Kidney capillary endothelial cell (primary cell): ENCODE measurements at places on chromosomes 11 and 22.

DNA sequence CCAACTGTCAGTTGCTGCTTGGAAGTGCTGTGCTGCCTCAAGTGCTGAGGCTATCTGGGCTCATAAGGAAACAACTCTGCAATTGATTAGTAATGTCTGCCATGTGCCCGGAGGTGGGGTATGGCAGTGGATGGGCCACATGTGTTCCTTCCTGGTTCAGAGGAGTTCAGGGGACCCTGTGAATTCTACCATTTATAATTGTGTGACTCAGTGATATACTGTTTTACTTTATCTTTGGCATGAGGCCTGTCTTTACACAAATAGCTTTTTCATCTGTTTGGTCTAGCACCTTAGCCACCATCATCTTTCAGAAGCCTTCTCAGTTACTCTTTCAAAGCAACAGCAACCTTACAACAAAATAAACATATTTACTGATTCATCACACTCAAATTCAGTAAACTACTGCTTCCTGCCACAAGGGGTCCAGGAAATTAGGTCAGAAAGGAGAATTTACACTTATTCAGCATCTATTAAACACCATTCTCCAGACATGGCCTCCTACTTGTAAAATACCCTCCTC lies 20.9 kb downstream of the DKK3 start:
- peak; percentile 87 for DNase-seq

- DNase-seq = no peak
Observed at GRCh38 chr22:48258064-48258701, 1495.7 kb downstream of the TBC1D22A start.

DNA sequence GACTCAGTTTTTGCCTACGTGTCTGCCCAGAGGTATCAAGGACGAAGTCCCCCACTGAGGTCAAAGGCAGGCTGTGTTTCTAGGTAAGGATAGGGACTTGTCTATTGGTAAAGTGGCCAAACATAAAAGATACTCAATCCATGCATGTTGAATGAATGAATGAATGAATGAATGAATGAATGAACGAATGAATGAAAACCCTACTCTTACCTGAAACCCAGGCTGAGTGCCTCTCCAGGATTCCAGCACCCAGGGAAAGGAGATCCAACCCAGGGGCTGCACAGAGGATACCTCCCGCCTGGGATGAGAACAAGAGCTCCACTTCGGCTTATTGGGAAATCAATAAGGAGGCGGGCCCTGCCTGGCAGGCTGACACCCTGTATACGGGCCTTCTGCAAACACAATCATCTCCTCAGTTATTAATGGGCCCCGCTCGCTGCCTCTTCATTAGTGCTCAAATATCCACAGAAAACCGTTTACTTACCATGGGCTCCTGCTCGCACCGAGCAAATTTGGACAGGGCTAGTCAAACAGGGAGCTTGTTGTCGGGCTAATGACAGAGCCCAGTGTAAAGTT lies 177.4 kb downstream of the BUD13 start:
- DNase-seq = no peak

DNA sequence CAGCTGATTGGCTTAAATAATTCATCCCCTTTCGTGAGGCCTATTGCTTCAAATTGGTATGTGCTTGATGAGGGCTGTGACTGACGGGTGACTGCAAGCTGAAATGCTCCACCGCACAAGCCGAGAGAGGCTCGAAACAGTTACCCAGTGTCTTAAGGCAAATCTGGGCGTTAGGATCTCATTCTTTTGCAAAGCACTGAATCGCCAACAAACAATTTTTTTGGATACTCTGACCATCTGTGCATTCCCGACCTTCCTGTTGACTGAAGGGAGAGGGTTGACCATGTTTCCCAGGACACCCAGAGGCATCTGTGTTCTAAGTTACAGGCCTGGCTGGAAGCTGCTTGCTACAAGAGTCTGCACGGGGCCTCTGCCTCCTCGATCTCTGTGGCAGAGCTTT lies 32.1 kb downstream of the CACNG2 start:
- DNase-seq = no peak

- DNase-seq = no peak
Observed at GRCh38 chr22:18987765-18988164, 51.7 kb upstream of the PRODH start.

DNA sequence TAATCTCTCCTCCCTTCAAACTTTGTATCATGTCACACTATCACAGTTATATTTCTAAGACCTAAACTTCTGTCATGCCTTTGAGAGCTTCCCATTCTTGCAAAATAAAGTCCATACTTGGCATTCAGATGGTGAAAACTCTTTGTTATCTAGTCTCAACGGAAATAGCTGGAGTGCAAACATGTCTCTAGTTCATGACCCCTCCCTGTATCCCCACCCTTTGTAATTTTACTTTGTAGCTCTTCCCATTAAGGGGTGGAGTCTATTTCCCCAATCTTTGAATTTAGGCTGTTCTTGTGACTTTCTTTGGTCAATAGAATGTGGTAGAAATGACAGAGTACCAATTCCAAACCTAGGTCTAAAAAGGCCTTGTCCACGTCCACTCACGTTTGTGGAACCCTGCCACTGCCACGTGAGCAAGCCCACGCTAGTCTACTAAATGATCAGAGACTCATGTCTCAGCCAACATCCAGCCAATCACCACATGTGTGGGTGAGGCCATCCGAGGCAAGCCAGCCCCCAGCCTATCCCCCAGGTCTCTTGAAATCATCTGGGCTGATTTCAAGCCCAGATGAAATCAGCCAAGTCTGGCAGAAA lies 23.4 kb downstream of the SLN start:
- no peak for DNase-seq

GRCh38 chr11:16613512-16614381 lies 124.7 kb upstream of the C11orf58 start:
- DNase-seq = peak; percentile 84

DNA sequence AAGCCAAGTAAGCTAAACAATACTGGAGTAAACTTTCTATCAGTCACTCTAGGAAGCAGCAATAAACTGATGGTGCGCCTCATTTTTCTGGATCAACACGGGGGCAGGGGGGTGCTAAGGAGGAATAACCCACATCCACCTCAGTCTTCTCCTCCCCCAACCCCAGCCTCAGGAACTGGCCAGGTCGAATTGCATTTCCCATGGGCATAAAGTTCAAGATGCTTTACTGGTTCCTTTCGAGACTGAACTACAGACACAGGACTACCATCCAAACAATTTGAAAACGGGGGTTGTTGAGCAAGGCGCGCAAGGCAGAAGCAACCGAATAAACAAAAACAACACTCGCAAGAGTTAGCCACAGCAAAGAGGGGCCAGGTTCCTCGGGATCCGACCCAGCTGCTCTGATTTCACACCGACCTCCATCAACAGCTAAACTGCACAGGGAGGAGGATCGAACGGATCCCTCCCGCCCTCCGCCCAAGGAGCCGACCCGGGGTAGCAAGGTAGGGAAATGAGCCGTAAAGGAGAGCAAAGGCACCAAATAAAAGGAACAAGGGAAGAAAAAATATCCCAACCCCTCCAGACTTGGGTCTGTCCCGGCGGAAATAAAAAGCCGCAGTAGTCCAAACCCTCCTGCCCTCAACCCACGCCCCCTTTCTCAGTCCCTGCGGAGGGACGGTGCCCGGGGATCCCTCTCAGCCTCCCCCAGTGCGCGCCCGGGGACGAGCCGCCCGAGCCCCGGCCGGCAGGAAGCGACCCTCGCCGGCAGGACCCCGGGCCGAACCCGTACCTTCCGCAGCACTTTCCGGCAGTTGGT lies 801 bp downstream of the SESN3 start:
- peak; percentile 14 for DNase-seq

- DNase-seq = no peak
Observed at GRCh38 chr11:132358573-132358953, 988.1 kb downstream of the NTM start.

- DNase-seq = no peak
Observed at GRCh38 chr11:60221692-60222091, 21.2 kb downstream of the MS4A4E start.

DNA sequence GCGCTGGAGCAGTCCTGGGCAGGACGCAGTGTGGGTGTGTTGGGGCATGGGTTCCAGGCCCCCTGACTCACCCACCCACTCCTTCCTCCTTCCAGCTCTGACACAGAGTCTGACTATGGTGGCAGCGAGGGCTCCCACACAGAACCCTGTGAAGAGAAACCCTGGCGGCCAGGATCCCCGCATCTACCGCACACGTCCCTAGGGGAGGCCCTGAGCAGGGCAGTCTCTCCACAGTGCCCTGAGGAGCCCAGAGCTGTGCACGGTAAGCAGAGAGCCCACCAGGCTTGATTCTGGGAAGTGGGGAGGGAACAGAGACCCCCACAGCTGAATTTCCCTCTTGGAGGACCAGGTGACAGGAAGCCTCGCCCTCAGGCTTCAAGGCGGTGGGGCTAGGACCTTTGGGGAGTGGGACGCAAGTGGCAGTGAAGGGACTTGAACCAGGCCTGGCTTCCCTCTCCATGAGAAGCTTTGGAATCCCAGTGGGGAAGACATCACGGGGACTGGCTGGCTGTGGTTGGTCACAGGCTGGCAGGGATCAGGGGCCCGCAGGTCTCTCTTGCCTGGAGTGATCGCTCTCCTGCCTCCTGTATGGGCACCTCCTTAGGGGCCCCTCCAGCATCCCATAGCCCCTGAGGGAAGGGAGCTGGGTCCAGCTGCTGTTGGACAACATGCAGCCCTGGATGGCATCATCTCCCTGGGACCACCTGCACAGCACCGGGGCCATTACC lies 96.4 kb upstream of the PARVA start:
- no peak for DNase-seq

DNA sequence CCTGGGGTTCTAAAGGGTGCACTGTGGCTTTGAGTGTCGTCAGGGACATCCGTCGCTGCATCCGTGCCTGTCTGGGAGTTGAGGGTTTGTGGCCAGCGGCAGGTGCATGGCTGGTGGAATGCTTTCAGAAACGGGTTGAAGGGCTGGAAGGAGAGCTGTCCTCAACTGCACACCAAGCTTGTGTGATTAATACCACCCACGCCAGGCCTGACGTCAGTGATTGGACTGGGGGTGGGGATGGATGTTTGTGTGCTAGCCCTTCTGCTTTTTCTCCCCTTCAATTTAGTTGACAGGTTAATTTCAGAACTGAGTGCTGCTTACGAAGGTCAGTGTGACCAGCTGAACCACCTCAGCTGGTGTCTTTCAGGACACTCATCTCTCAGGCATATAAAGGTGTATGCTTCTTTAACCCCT lies 3.2 kb upstream of the GAB2 start:
- DNase-seq = peak; percentile 29

- DNase-seq = no peak
Observed at GRCh38 chr11:93564895-93565294, 21.7 kb upstream of the SMCO4 start.

- no peak for DNase-seq
Observed at GRCh38 chr11:1260023-1260501, 37.2 kb downstream of the MUC5B start.

- no peak for DNase-seq
Observed at GRCh38 chr22:20602609-20603164, 95.3 kb downstream of the MED15 start.

GRCh38 chr22:41459431-41459830 lies 9.1 kb downstream of the PHF5A start:
- DNase-seq = no peak

- no peak for DNase-seq
Observed at GRCh38 chr22:19438298-19438697, 6.0 kb downstream of the MRPL40 start.

DNA sequence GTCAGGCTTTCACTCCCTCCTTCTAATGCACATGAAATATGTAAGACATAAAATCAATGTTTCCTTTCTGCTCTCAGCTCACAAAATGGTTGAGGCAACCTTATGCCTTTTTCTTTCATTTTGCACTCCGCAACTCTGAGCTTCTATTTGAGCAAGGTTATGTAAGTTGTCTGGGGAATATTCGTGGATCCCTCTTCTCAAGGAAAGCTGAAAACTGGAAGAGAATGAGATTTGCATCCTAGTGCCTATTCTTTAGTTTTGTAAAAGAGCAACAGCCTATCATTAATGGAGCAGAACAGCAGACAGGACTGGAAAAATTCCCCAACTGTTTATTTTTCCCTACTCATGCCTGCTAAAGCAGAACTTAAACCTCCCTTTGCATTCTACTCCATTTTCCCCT lies 141.7 kb downstream of the FAM76B start:
- no peak for DNase-seq

DNA sequence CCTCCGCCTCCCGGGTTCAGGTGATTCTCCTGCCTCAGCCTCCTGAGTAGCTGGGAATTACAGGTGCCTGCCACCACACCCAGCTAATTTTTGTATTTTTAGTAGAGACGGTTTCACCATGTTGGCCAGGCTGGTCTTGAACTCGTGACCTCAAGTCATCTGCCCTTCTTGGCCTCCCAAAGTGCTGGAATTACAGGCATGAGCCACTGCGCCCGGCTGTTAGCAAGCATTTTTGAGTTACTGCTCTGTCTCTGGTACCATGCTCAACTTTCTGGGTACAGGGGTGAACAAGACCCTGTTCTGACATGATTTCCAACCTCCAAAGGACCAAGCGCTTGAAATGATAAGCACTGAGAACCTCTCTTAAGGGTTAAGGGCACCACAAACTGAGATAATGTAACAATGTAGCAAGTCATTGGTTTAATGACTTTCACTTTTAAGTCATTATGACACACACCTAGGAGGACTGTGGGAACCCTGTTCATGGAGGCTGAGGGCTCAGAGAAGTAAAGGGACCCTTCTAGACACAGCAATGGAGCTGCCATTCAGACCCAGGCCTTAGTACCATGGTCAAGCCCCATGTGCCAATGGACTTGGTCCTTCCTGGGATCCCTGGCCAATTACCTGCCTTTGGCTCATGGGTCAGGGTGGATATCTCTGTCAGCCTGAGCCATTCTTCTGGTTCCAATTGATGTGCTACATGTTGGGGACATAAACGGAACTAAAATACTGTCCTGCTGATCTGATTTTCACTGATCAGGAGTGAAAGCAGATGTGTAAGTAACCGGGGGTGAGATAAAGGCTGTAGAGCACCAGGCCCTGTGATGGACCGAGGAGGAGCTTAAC lies 11.6 kb downstream of the SLC3A2 start:
- no peak for DNase-seq

DNA sequence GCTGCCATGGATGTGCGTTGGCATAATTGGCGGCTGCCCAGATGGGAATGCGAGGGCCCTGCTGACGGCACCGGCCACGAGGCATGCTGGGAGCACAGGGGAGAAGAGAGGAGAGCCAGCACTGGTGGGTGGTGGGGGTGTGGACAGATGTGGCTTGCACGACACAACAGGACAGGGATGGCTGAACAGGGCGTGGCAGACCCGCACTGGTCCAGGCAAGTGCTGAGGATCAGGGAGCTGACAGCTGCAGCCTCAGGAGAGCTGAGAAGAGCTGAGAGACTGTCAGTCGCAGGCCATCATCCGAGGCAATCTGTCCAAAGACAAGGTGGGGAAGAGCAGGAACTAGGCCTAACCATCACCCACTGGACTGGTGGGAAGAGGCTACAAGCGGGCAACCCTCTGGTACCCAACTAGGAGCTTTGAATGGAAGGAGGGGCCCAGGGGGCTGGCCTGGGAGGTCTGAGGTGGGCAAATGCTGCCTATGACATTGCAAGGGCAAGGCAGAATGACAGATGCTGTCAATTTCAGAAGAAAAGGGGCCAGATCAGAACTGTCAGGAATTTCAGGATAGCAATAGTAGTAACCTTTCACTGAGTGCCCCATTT lies 2.4 kb downstream of the GNB1L start:
- DNase-seq = no peak

- DNase-seq = peak; percentile 21
Observed at GRCh38 chr22:22721681-22722354, 77.4 kb downstream of the GGTLC2 start.

GRCh38 chr11:67680696-67681470 lies 6.5 kb upstream of the ALDH3B2 start:
- DNase-seq = no peak

GRCh38 chr11:109963101-109963500 lies 130.1 kb upstream of the ZC3H12C start:
- no peak for DNase-seq
